ENCODE measurements at places on chromosomes 12 and 14. TPM values are rescaled to one million over a fixed set of nuclear protein-coding genes. Genes with fewer than 3 reads are reported as not detected.

The GNPTAB gene
- 44.8 TPM for total RNA-seq

The SAMD15 gene
- 1.4 TPM for total RNA-seq

The ZBTB39 gene
- total RNA-seq = 5.1 TPM

GRCh38 chr12:51890133-51890464 is 2.2 kb downstream of the ANKRD33 start:
- H3K4me1 ChIP-seq = no peaks in the 10 kb centered on the region
- H3K27me3 ChIP-seq = no peaks in the 10 kb centered on the region
- no peak overlapping the region for H3K4me3 ChIP-seq
- no peak overlapping the region for H3K27ac ChIP-seq
- H3K36me3 ChIP-seq = no peaks in the 10 kb centered on the region

DNA sequence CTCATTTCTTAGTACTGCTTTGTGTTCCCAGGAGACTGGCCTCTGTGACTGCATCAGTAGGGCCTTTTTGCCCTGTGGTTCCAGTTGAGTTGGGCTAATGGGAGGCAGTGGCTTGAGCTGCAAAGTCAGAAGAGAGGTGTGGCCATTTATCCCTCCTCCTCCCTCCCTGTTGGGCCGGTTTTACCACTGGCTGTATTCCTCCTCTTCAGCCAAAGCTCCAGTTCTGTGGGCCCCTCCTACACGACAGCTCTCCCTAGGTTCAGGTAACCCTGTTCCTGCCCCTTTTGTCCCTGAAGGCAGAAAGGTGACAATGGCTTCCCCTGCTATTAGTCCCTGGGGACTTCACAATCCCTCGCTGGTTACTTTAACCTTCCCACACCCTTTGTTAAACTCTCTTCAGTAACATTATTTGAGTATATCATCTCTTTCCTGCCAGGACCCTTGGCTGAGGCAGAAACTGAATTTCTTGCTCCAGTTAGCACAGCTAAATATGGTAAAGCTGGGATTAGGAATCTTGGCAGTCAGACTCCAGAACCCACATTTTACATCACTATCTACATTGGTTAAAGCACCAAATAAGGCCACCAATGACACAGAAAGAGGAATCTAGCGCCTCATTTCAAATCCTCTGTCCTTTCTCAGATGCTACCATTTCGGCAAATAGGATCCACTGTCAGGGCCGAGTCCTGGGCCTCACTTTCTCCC is 121.9 kb upstream of the SLC35F4 start:
- no peaks in the 10 kb centered on the region for H3K36me3 ChIP-seq
- no peak overlapping the region for H3K27ac ChIP-seq
- no peaks in the 10 kb centered on the region for H3K4me1 ChIP-seq
- DNase-seq = no peak

DNA sequence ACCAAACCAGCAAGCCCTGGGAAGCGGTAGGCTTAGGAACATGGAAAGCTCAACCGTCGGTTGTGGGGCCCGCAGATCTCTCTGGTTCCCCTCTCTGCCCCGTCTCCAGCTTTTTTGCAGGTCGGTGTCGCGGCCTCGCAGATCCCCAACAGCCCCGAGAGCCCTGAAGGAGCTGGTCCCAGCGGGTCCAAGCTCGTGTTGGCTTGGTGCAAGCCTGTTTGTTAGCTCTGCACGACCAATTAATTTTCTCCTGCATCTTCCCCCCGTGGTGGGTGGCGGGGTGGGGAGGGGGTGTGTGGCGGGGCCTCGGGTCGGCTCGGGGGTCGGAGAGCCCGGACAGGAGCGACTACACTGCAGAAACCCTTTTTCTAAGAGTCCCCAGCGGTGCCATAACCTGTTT is 449 bp upstream of the SLC24A4 start:
- DNase-seq = no peak
- peaks cover 52% of the 10 kb centered on the region for H3K27me3 ChIP-seq
- no peaks in the 10 kb centered on the region for H3K36me3 ChIP-seq

GRCh38 chr12:103806803-103807202 is 34.2 kb downstream of the NT5DC3 start:
- H3K4me3 ChIP-seq = no peak overlapping the region
- no peak overlapping the region for H3K27ac ChIP-seq
- no peaks in the 10 kb centered on the region for H3K4me1 ChIP-seq

GRCh38 chr12:43337571-43338444 is 214.2 kb downstream of the ADAMTS20 start:
- H3K4me3 ChIP-seq = no peak overlapping the region
- H3K4me1 ChIP-seq = no peaks in the 10 kb centered on the region
- H3K36me3 ChIP-seq = no peaks in the 10 kb centered on the region
- no peak overlapping the region for H3K27ac ChIP-seq

DNA sequence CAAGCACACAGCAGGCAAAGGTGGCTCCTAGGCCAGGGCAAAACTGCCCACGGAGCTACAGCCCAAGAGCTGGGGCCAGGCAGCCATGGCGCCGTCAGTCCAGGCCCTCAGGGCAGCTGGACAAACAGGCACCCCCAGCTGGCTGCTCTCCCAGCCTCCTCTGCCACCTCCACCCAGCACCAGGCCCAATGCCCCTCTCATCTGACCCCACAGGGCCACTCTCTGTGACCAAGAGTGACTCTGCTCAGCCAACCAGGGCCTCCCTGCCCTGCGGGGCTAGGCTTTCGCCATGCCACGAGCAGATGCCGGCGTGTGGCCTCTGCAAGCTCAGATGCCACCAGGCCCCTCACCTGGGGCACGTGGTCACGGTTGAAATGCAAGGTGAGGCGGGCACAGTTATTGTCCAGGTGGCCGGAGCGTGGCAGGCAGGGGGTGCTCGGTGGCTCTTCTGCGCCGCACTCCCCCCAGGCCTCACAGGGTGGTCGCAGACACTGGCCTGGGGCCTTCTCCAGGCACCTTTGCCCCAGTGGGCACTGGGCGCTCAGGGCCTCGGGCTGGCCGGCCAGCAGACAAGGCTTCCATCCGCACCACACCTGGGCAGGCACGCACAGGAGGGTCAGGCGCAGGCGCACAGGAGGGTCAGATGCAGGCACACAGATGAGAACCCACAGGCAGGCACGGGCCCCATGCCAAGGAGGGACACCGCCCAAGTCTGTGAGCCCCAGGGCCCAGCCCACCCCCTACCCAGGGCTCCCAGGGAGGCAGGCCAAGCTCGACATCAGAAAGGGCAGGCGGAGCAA is 23.0 kb downstream of the JAG2 start:
- no peaks in the 10 kb centered on the region for H3K4me1 ChIP-seq
- no peaks in the 10 kb centered on the region for H3K27me3 ChIP-seq
- no peak overlapping the region for H3K4me3 ChIP-seq
- no peak overlapping the region for H3K27ac ChIP-seq
- H3K36me3 ChIP-seq = no peaks in the 10 kb centered on the region

GRCh38 chr12:21828779-21829178 is 54.3 kb upstream of the KCNJ8 start:
- no peaks in the 10 kb centered on the region for H3K4me1 ChIP-seq
- no peaks in the 10 kb centered on the region for H3K27me3 ChIP-seq
- no peak overlapping the region for H3K27ac ChIP-seq
- H3K36me3 ChIP-seq = no peaks in the 10 kb centered on the region
- no peak for DNase-seq
- H3K4me3 ChIP-seq = no peak overlapping the region

DNA sequence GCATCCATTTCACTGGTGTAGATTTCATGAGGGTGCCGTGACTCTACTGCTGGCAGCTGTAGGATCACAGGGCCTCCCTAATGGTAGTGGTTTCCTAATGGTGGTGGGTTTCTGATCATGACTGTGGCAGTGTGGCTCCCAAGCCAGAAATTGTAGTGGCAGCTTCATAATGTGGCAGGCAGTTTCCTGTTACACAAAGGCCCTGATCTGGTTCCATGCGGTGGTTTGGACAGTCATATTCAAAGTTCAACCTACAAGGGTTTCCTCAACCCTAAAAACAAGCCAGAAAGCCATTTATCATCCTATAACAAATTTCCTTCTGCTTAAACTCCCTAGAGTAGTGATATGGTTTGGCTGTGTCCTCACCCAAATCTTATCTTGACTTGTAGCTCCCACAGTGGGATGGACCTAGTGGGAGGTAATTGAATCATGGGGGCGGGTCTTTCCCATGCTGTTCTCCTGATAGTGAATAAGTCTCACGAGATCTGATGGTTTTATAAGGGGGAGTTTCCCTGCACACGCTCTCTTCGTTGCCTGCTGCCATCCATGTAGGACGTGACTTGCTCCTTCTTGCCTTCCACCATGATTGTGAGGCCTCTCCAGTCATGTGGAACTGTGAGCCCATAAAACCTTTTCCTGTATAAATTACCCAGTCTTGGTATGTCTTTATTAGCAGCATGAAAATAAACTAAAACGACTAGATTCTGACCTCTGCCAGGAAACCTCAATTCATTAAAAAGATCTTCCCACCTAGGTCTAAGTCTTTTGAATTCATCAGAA is 257.1 kb downstream of the EFCAB11 start:
- H3K36me3 ChIP-seq = no peaks in the 10 kb centered on the region
- H3K27ac ChIP-seq = no peak overlapping the region
- peaks cover 10% of the 10 kb centered on the region for H3K4me1 ChIP-seq
- no peak overlapping the region for H3K4me3 ChIP-seq
- H3K27me3 ChIP-seq = no peaks in the 10 kb centered on the region
- no peak for DNase-seq

- H3K27ac ChIP-seq = no peak overlapping the region
- H3K27me3 ChIP-seq = peaks cover 73% of the 10 kb centered on the region
- DNase-seq = no peak
These were observed 10.6 kb downstream of the FOXA1 start for GRCh38 chr14:37584211-37585100.

GRCh38 chr12:29781188-29781587 is 2.6 kb downstream of the TMTC1 start:
- no peak for DNase-seq
- no peaks in the 10 kb centered on the region for H3K36me3 ChIP-seq
- H3K27ac ChIP-seq = no peak overlapping the region
- H3K27me3 ChIP-seq = peaks cover 44% of the 10 kb centered on the region

- H3K4me3 ChIP-seq = no peak overlapping the region
- H3K27ac ChIP-seq = no peak overlapping the region
- DNase-seq = no peak
- no peaks in the 10 kb centered on the region for H3K4me1 ChIP-seq
These were observed 36.3 kb downstream of the STON2 start for GRCh38 chr14:81363746-81364378.

All from thymus (tissue), 14 donors.